ENCODE measurements at places on chromosomes 12 and 14. TPM values are rescaled to one million over a fixed set of nuclear protein-coding genes. Genes with fewer than 3 reads are reported as not detected.

SLCO1B1 gene
- 170 TPM for total RNA-seq

ALDH2 gene
- total RNA-seq, result 333 TPM

DNA sequence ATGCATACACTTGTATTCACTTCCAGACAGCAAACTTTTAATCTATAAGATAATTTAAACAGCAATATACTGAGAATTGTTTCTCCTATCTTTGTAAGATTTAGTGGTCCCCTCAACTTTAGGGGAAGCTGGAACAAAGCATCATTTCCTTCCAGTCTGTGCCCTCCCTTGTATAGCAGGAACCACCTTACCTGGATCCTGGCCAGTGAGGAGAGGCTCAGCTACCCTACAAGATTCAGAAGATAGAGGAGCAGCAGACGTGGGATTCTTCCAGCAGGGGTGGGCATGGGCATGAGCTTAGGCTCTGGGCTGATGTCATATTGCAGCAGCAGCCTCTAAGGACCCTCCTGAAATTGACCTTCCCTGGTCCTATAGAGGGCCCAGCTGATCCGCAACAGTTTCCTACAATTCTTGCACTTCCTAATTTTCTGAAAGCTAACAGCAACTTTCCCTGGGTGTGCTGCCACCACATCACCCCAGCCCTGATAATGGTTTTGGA lies 21.3 kb downstream of the MOK start:
- DNase-seq, result no peak
- no peaks in the 10 kb centered on the region for H3K27me3 ChIP-seq
- no peak overlapping the region for H3K27ac ChIP-seq

DNA sequence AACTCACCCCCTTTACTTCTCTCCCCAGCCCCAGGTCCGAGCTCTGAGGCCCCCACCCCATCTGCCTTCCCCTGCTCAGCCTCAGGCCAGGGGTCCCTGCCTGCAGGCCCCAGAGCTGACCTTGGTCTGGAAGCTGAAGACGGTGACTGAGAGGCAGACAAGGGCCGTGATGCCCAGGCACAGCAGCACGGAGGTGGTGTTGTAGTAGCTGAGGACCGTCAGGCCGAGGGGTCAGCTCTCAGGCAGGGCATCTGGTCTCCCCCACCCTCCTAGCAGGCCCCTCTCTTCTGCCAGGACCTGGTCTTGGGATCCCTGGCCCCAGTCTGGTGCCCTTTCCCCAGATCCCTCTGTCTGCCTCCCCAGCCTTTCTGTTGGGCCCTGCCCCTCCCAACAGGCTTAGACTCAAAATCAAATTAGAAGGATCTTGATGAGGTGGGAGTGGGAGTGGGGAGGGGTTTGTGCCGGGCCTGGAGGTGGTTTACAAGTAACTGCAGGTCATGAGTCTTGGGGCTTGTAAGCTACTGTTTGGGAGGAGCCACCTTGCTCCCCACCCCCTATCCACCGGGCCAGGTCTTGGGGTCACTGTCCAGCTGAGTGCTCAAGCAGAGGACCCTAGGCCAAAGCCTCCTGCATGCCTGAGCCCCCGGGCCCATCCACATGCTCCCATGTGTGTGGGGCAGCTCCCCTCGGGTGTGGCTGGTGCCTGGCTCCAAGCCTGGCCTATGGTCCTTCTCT lies 14.2 kb downstream of the FAIM2 start:
- H3K27ac ChIP-seq, result no peak overlapping the region
- H3K36me3 ChIP-seq, result no peaks in the 10 kb centered on the region
- DNase-seq, result no peak
- no peaks in the 10 kb centered on the region for H3K4me1 ChIP-seq
- H3K27me3 ChIP-seq, result no peaks in the 10 kb centered on the region

- H3K27ac ChIP-seq, result no peak overlapping the region
- H3K4me1 ChIP-seq, result peaks cover 3% of the 10 kb centered on the region
- no peaks in the 10 kb centered on the region for H3K36me3 ChIP-seq
- H3K27me3 ChIP-seq, result no peaks in the 10 kb centered on the region
Observed at GRCh38 chr14:91396013-91396660, 21.5 kb downstream of the CCDC88C start.

STYK1 gene
- 1.3 TPM for total RNA-seq

DNA sequence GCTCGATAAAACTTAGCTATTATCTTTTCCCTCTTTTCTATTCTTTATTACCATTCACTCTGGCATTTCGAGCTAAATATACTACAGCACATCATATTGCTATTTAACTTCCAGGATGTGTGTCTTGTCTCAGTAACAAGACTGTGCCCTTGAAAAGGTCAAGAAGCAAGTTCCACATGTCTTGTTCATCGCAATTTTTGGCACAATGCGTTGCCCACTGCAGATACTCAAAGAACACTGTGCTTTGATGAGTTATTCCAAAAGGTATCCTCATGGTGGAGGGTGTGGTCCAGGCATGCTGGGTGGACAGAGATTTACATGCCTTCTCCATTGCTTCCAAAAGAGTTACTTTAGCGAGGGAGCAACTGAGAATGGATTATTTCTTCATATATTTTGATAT lies 6.6 kb downstream of the E2F7 start:
- no peaks in the 10 kb centered on the region for H3K4me1 ChIP-seq
- H3K4me3 ChIP-seq, result no peak overlapping the region
- H3K27me3 ChIP-seq, result peaks cover under 1% of the 10 kb centered on the region
- no peak overlapping the region for H3K27ac ChIP-seq
- no peak for DNase-seq
- no peaks in the 10 kb centered on the region for H3K36me3 ChIP-seq

GRCh38 chr12:88108021-88108420 lies 33.9 kb downstream of the CEP290 start:
- no peaks in the 10 kb centered on the region for H3K4me1 ChIP-seq
- H3K27ac ChIP-seq, result no peak overlapping the region
- no peaks in the 10 kb centered on the region for H3K27me3 ChIP-seq
- H3K36me3 ChIP-seq, result no peaks in the 10 kb centered on the region
- no peak overlapping the region for H3K4me3 ChIP-seq

Data from liver (tissue), 10 donors.